Activated CD4-positive, alpha-beta memory T cell treated with anti-CD3 and anti-CD28 coated beads for 36 hours (primary cell): ENCODE measurements at places on chromosomes 7 and 10. TPM values are rescaled to one million over a fixed set of nuclear protein-coding genes. Genes with fewer than 3 reads are reported as not detected.

IFIT1B gene
- not detected for total RNA-seq

SPDYE6 gene
- not detected for total RNA-seq

EBLN1 gene
- not detected for total RNA-seq

PDK4 gene
- total RNA-seq = not detected

FAM237B gene
- total RNA-seq = not detected

- H3K36me3 ChIP-seq = no peaks in the 10 kb centered on the region
- no peak overlapping the region for H3K27ac ChIP-seq
- peaks cover 7% of the 10 kb centered on the region for H3K4me1 ChIP-seq
- no peak overlapping the region for H3K4me3 ChIP-seq
- DNase-seq = peak; percentile 25
- H3K27me3 ChIP-seq = peaks cover 36% of the 10 kb centered on the region
Measured at GRCh38 chr10:120950051-120950561, 98.9 kb downstream of the WDR11 start.

DNA sequence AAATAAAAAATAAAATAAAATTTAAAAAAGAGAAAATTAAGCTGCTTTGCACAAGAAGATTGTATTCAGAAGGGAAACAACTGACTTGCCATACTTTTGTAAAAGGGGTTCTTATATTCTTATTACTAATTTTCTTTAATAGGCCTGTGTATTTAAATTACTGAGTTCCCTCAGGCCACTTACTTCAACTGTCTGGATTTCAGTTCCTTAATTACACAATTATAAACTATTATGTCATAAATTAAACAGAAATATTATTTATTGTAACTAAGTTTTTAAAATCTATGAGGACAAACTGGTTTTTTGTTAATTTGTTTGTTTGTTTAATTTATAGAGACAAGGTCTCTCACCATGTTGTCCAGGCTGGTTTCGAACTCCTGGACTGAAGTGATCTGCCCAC, 22.4 kb upstream of the MICU1 start:
- H3K4me1 ChIP-seq = no peaks in the 10 kb centered on the region
- H3K27ac ChIP-seq = no peak overlapping the region
- H3K27me3 ChIP-seq = no peaks in the 10 kb centered on the region
- H3K4me3 ChIP-seq = no peak overlapping the region

- no peaks in the 10 kb centered on the region for H3K27me3 ChIP-seq
- DNase-seq = no peak
- H3K36me3 ChIP-seq = peaks cover 16% of the 10 kb centered on the region
- H3K27ac ChIP-seq = no peak overlapping the region
Measured at GRCh38 chr7:127872122-127872521, 159.1 kb downstream of the LRRC4 start.
